ENCODE measurements at places on chromosomes 4 and X.

DNA sequence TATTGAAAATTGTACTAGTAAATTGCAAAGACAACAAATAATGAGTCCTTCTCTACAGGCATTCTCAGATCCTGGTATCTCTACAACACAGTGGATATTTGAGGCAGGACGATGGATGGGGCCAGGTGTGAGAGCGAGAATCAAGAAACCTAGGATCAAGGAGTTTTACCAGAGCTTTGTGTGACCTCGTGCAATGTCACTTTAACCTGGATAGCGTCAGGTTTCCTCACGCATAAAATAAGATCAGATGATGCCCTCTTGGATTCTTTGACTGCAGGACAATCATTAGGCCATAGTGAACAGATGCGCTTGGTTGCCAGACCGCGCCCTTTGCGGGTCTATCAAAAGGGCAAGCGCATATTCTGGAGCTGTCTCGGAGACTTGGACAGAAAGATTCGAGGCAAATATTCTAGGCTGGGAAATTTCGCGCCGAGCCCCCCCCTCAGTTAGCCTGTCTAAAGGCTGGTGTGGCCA is 66.6 kb downstream of the FBXO8 start:
- no peak for DNase-seq

- DNase-seq, result peak; percentile 83
Measured at GRCh38 chr4:128338634-128339355, 51.2 kb upstream of the PGRMC2 start.

- DNase-seq, result no peak
Measured at GRCh38 chrX:68376373-68376772, 56.9 kb downstream of the OPHN1 start.

DNA sequence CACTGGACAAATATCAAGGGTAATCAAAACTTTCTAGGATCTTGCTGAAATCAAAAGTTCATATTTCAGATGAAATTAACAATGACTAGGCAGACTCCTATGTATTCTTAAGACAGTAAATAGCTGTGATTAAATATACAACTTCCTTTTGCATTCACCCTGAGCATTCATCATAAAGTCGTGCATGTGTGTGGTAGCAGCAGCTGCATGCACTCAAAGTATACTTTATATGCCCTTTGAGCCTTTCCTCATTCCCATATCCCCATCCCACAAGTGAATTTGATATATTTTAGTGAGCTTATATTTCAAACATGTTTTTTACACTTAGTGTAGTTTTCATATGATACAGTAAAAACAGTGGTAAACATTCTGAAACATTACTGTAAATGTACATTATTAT is 959.0 kb downstream of the C4orf33 start:
- DNase-seq, result no peak

DNA sequence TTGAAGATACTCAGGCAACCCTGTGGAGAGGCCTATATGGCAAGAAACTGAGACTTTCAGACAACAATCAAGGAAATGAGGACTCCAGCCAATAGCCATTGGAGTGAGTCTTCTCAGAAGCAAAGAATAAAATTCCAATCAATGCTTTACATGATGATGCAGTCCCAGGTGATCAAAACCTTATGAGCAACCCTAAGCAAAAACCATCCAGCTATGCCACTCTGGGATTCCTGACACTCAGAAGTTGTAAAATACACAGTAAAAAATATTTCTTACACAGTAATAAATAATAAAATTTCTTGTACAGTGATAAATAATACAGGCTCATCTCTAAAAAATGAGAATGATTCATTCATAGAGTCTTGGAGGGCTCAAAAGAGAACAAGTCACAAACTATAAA is 150.6 kb downstream of the IL15 start:
- peak; percentile 57 for DNase-seq

GRCh38 chr4:41296995-41297394 is 40.3 kb downstream of the UCHL1 start:
- no peak for DNase-seq

GRCh38 chr4:145480257-145480656 is 1.4 kb upstream of the SMAD1 start:
- no peak for DNase-seq

- DNase-seq, result no peak
Measured at GRCh38 chr4:182577411-182577810, 334.2 kb downstream of the TENM3 start.

GRCh38 chr4:39825090-39825489 is 127.2 kb downstream of the UBE2K start:
- no peak for DNase-seq

GRCh38 chrX:55342533-55343501 is 78.1 kb upstream of the PAGE3 start:
- no peak for DNase-seq

- no peak for DNase-seq
Measured at GRCh38 chr4:140781596-140781995, 25.4 kb upstream of the TBC1D9 start.

DNA sequence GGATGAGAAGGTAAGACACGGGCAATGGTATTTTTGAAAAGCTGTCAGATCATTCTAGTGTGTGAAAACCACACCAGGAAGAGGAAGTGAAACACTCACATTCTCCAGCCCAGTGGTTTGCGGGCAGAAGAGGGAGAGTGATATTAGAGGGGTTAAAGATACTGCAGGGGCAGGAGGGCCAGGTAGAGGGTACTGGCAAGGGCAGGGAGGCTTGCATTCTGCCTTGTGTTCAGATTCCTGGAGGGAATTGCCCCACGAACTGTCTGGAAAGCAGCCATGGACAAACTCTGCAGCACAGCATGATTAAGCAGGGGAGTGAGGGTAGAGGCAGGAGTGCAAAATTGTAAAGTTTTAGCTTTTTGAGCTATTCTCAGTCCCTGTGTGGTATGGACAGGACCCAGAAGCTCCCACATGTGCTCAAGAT is 30.9 kb downstream of the NIPAL1 start:
- DNase-seq, result no peak

DNA sequence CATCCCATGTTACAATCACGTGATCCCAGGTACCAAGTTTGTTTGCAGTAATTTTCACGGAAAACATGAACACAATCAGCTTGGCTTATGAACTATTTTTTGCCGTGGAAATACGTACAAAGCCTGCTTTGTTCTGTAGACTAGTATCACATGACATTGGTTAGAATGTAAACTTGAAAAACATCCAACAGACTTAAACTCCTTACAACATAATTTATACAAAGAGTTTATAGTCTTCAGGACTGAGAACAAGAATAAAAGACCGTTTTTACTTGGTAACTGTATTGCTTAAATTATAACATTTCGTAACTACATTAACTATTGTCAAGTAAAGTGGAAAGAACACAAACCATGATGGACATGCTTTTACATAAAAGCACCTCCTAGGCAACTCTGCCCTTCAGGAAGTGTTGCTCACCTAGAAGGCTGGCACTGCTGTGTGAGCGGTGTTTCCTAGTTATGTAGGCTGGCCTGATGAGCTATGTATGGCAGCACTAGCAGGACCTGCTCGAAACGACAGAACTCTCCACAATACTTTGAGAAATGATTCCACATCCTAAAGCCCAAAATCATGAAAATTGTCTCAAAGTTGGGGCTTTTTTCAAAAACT is 41.8 kb upstream of the WDR1 start:
- DNase-seq, result no peak

- DNase-seq, result no peak
Measured at GRCh38 chrX:48540028-48540375, 488 bp downstream of the TBC1D25 start.
